Inflammatory macrophage treated with lipopolysaccharide for 1 hour (primary cell): ENCODE measurements at places on chromosomes 3 and 15.

GRCh38 chr3:117556646-117557407 lies 847.2 kb downstream of the TUSC7 start:
- no peak for DNase-seq

DNA sequence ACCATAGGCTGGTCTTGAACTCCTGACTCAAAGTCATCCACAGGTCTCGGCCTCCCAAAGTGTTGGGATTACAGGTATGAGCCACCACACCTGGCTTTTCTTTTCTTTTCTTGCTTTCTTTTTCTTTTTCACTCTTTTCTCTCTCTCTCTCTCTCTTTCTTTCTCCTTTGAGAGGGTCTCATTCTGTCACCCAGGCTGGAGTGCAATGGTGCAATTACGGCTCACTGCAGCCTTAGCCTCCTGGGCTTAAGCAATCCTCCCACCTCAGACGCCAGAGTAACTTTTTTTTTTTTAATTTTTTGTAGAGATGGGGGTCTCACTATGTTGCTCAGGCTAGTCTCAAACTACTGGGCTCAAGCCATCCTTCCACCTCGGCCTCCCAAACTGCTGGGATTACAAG lies 133.1 kb upstream of the UBE2E1 start:
- no peak for DNase-seq

DNA sequence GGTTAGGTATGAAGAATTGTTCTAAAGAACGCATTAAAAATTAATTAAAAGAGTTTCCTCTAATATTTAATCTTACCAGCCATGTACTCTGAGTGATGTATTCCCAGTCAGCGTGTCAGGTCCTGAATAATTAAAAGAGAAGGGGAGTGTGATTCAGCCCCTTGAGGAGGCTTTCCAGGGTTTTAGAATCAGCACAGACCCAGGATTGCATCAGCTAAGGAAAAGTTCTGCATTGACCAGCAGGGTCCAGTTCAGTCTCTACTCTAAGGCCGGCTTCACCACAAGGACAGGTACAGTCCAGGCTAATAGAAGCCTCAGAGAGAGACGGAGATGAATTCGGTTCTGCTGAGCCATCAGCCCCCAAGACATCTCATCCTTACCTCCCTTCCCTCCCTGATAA lies 499.5 kb upstream of the PROK2 start:
- no peak for DNase-seq

DNA sequence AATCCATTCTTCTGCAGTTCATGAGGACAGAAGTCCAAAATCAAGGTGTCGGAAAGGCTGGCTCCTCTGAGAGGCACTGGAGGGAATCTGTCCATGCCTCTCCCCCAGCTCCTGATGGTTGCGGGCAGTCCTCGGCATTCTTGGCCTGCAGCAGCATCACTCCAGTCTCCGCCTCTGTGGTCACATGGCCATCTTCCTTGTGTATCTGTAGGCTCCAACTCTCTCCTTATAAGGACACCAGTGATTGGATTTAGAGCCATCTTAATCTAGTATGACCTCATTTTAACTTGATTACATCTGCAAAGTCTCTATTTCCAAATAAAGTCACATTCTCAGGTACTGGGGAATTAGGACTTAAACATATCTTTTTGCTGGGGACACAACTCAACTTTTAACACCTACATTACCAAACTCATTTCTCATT lies 56.0 kb upstream of the FLNB start:
- DNase-seq: peak; percentile 35

- peak; percentile 10 for DNase-seq
Observed at GRCh38 chr3:149203758-149204157, 17.9 kb downstream of the CP start.

DNA sequence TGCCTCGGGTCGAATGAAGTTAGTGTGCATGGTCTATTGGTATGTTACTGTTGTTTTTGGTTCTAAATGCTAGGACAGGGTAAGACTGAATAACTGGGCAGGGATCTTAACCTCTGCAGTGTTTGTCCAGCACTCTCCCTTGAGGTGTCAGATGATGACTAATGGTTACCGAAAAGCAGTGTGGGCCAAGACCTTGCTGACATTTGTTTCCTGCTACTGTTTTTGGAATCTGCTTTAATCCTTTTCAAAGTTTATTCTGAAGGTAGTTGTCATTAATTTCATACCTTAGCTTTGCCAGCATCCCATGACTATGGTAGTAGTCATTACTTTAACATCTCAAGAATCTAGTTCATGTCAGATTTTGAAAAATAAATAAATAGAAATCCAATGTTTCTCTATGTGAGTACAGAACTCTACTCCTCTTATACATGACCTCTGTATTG lies 117.0 kb downstream of the P3H2 start:
- no peak for DNase-seq

DNA sequence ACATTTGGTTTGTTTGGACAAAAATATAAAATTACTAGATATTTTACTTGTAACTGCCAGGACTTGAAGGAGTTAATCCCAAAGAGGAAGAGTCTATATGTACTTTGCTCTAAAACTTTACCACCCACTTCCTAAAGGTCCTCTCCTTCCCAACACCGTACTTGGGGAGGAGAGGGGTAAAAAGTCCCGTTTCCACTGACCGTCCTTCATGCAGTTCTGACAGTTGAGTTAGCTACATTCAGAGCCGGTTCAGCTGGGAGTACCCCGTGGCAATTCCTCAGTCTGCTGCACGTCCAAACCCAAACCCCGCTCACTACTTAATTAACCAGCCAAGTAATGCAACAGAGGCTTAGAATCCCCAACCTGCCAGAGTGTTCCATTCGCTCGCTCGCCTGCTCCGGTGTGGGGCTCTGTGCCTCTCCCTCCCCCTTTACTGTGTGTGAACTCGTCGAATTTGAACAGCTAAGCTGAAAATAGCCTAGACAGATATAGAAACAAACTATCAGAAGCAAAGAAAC lies 519.7 kb downstream of the FOXP1 start:
- peak; percentile 80 for DNase-seq

DNA sequence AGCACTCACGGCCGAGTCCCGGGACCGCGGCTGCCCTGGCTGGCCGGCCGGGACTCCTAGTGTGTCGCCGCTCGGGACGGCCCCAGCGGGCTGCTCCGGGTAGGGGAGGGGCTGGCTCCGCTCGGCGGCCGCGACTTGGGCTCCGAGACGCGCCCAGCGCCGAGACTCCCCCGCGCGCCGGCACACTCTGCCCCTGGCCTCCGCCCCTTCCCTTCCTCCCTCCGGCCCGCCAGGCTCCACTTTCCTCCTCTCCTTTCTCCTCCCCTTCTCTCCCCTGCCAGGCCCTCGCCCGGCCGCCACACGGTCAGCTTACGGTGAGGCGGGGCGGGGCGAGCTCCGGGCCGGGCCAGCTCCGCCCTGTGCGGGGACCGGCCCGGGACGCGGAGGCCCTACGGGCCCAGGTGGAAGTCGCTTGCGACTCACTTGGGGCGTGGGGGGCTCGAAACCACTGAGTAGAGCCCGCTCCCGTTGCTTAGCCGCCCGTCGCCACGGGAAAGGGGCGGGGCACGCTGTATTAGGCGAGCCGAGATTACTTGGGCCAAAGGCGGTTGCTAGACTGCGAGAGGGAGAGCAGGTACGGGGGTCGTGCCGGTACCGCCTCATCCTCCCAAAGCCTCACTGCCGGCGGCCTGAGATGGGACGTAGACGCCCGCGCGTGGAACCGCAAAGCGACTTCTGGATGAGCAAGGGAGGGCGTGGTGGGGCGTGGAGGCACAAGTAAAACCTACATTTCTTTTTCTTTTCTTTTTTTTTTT lies at the start of gene ITGB5:
Gene ITGB5, minus strand, starts transcription at position 189 of the 755 bp plus-strand sequence. CDS start 365 bp downstream, outside the sequence.
- DNase-seq: peak; percentile 48

DNA sequence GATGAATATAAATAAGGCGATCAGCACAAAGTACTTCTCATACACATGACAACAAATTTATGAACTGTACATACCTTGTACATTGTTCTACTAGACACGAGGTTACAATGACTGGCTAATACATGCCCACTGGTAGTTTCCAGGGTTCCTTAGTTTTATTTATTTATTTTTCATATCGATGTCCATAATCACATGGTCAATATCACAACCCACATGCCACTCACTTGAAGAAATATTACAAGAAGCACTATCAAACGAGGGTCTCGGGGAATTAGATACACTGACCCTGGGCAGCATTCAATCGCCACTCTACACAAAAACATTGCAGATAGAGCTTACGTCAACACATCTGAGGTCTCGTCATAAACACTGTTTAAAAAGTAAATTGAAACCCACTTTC lies 21.2 kb upstream of the WNT5A start:
- DNase-seq: no peak

DNA sequence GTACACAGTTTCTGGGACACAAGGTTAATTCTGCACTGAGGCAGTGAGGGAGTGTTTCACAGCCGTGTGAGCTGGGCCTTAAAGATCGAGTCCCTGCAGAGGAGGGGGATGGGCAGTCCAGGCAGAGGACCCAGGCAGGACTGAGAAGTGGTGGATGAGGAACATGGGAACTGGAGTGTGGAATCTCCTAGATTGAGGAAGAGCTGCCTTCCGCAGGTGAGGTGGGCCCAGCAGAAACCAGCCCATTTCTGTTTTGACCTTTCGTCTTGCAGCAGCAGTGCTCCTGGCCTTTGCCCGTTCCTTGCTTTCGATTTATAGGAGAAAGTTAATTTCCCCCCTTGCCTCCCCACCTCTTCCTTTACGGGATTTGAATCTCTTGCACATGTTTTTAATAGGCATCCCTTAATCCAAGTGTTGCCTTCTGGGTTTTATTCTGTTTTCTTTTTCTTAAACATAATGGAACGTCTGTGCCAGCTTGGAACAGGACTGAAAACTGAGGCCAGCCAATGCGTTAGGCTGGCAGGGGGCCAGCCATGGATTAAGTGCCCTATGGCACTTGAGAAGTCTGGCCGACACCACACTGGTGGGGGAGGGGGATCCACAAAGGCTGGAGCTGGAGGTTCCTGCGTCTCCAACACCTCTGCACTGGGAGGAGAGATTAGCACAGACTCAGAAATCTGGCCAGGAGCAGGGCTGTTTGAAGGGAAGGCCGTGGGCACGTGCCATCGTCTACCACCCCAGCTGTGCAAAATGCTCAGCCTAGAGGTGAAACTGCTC lies 78.1 kb downstream of the AAGAB start:
- no peak for DNase-seq

- no peak for DNase-seq
Observed at GRCh38 chr3:9169326-9169725, 80.1 kb downstream of the SRGAP3 start.

GRCh38 chr3:152769523-152769922 lies 65.4 kb upstream of the P2RY1 start:
- DNase-seq: peak; percentile 88

GRCh38 chr15:50261981-50262380 lies 3.5 kb downstream of the HDC start:
- no peak for DNase-seq

DNA sequence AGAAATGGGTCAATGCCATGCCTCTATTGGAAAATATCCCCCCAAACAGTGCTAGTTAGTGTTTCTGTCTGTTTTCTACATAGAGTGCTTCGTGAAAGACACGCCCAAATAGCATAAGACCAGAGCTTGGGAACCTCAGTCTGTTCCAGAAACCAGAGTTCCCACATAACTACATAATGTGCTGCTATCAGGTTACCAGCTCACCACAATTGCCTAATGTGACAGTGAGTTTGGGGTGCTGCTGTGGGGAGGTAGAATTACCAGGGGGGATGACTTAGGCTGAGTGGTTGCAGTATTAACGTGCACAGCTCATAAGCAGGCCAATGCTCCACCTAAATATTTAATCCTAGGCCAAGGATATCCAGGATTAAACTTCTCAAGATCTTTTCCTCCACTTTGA lies 39.2 kb downstream of the DUT start:
- DNase-seq: no peak

DNA sequence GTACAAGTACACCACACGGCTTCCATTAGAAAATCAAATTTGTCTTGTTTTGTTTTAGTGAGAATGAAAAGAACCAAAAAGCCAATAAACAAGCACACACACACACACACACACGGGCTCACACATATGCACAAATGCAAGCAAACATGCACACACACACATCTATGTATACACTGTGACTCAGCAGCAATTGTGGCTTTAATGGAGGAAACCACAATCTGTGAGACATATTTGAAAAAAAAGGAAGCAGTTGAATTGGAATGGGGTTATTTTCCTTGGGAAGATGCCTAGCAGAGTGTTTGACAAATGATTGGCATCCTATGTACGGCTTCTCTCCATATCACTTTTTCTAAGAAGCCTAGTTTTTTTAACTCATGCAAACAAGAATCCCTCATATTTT lies 201.1 kb upstream of the ARRDC4 start:
- peak; percentile 11 for DNase-seq

- peak; percentile 10 for DNase-seq
Observed at GRCh38 chr3:49554633-49555265, 472 bp downstream of the BSN start.

DNA sequence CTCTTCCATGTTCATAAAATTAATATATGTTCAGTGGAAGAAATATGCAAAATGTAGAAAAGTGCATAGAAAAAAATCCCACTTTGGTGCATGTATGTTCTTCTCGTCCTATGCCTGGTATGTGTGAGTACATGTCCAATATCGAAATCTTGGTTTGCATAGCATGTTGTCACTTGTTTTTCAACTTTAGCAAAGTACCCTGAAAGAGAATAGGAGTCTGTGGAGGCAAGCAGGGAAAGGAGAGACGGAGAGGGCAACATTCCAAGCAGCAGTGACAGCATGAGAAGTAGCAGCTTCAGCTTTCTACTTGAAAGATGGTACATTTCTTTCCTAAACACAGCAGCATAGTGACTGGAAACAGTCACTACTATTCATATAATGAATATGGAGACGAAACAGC lies 56.8 kb upstream of the CACNA2D3 start:
- DNase-seq: no peak

DNA sequence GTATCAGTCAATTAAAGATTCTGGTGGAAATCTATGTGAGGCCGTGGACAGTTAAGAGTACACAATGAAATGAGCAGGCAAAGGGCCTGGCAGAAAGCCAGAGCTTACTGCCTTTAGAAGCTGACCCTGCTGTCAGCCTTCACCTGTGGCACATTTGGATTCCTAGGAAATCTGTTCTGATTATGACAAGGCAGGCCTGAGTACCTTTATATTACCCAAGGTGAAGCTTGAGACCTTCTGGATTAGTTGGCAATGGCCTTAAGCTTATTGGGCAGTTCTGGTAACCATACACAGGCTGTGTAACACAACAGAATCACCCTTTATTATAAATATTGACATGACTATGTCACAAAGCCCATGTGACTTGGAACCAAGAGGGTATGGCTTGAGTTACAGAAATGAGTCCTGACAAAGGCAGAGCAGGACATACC lies 43.2 kb downstream of the NBEAL2 start:
- no peak for DNase-seq
